ENCODE measurements at places on chromosomes 3 and 15.

DNA sequence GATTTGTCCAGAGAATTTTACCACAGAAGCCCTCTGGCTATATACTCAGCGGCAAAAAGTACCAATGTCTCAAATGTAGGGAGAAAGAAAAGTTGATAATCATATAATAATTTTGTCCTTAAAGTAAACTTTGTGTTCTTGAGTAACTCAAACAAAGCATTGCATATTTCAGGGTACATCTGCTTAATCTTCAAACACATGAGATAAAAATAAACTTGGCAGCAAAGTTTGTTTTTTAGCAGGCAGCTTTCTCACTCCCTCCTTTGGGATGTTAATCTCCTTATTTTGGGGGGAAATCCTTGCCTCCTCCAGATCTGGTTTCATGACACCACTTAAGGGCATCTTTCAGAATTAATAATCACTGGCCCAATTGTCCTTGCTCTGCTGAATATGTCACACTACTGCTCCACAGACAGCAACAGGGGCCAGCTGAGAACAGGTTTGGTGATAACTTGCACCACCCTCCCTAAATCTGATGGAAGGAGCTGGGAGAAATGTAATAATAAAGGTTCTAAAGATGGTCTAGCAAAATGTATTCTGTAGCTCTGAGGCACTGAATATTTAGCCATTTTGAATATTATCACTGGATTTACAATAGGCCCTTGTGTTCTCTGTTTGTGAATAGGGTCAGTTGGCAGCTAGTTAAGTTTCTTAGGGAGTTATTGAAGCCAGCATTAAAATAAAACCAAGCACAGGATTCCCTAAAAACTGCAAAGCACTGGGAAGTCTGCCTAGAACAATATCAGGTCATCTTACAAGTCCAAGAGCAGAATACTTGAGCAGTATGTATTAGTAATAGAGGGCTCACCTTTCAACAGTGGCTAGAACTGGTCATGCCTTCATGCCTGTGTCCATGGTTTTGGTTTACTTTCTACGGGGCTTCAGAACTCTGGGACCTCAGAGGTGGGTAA lies 79.2 kb downstream of the EFL1 start:
- no peak for DNase-seq

DNA sequence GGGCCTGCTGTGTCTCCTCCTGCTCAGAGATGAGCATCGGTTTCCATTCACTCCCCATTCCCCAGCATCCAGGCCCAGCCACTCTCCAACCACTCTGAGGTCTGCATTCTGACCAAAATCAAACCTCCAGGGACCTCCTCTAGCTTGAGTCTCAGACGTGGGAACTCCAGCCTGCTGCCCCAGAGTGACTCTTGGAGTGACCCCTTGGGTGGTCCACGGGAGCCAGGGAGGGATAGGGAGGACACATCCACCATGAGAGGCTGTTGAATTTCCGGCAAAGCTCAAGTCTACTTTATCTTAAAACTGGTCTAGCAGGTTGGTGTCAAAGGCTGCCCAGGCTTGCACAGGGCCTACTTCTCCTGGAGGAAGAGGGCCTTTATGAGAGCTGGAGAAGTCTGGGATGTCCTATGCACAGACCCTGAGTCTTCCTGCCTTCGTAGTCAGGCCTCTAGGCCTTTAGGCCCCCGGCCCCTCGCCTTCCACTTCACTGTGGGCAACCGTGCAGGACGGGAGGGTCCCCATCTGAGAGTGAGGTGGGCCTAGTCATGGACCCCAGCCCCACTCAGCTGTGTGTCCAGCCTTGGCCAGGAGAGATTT lies 8.9 kb downstream of the CISH start:
- DNase-seq: no peak

- no peak for DNase-seq
Measured at GRCh38 chr3:132638706-132639105, 20.9 kb downstream of the ACAD11 start.

DNA sequence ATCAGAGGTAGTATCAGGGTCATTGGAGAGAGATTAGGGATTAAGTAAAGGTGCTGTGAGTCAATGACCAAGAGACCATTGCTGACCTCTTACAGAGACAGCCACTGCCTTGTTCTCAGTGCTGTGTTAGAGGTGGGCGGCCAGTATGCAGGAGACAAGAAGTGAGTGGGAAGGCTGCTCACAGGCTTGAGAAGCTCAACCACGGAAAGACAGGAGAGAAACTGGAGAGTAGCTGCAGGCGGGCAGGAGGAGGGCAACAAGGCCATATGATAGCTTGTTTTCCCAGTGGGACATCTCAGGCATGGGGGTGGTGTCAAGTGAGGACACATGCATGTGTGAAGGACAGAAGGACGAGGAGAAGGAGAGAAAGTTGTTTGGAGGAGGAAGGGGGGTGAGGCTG lies 237.3 kb downstream of the PDCD6IP start:
- DNase-seq: no peak

- no peak for DNase-seq
Measured at GRCh38 chr3:161314836-161315395, 56.4 kb downstream of the SPTSSB start.

- no peak for DNase-seq
Measured at GRCh38 chr15:85313339-85313738, 67.1 kb upstream of the AKAP13 start.

DNA sequence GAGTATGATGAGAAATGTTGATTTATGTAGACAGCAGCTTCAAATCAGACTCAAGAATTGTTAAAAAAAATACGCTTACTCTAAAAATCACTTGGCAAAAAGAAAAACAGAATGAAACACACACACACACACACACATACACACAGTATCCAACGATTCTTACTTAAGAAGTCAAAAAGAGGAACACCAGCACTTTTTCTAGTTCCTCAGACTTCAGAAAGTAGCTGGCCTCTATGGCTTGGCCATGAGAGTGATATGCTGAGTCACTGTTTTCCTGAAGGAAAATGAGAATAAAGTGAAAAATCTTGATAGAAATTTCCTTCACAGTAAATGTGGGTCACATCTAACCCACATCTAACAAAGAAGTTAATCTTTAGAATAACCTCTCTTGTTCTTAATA lies 22.1 kb downstream of the CNTN3 start:
- no peak for DNase-seq

- no peak for DNase-seq
Measured at GRCh38 chr15:84834969-84835368, 17.8 kb downstream of the ALPK3 start.

GRCh38 chr3:156317462-156318074 lies 197.2 kb downstream of the KCNAB1 start:
- DNase-seq: no peak

DNA sequence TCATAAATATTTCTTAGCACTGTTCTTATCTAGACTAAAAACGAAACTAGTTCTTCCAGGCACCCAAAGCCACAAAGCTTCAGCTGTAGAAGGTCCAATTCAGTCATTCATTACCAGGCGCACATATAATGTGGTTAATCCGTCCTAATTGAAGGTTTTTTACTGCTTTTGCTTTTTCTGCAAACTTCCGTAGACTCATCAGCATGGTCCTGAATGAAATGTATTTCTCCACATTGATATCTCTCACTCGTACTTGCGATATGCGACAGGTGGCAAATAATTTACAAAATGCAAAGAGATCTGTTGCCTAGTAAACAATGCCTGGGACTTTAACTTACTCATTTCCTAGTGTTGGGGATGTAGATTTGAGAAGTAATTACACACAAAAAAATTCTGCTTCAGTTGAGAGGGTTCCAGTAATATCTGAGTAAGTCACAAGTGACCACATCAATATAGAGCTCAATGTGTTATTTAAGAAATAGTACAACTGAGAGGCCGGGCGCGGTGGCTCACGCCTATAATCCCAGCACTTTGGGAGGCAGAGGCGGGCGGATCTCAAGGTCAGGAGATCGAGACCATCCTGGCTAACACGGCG lies 75.0 kb upstream of the MBNL1 start:
- DNase-seq: no peak

GRCh38 chr3:150036780-150037179 lies 66.1 kb upstream of the PFN2 start:
- no peak for DNase-seq

DNA sequence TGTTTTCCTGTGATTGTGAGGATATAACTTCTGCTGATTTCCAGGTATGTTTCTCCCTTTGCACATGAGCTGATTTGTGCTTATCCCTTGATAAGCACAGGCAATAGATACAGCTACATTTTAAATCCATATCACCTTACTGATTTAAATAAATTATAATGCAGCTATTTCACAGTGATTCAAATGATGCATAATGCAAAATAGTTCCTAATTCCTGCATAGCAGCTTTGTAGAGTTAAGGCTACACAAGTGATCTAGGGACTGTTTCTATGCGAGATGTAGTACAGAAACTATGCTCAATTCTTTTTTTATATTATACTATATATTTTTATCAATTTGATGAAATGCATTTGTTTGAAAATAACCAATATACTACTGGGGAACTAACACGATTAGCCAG lies 334.2 kb downstream of the LRTM1 start:
- DNase-seq: no peak

DNA sequence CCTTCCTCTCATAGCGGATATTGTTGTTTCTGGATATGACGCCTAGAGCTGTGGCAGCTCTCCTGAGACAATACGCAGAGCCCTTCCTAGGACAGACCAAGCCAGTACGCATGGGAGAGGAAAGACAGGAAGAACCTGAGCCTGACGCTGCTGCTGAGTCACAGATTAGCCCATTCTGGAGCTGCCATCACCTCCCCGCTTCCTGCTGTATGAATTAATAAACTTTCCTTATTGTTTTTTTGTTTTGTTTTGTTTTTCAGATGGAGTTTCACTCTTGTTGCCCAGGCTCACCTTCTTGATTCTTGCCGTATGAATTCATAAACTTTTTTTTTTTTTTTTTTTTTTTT lies 67.0 kb downstream of the PPCDC start:
- no peak for DNase-seq

DNA sequence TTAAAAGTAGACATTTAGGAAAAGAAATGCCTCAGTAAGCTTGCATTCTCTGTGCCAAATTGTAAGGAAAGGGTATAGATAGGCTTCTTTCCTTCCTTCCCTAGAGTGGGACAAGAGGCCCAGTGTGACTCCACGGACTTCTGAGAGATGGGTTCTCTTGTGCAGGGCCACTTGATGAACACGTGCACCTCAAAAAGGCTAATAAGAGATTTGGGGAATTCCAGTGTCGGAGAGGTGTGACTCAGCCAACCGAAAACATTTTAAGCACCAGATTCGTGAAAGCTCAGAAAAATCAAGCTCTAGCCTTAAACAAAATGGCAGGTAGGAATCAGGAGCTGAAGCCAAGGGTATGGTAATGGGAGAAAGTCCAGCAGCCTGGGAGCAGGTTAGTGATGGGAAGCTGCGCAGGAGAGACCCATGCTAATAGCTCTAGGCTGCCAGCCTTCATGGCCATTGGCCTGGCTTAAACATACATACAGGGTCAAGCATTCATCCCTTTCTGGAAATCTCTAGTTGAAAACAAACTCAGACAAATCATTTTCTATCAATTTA lies 56.2 kb downstream of the SV2B start:
- DNase-seq: no peak

DNA sequence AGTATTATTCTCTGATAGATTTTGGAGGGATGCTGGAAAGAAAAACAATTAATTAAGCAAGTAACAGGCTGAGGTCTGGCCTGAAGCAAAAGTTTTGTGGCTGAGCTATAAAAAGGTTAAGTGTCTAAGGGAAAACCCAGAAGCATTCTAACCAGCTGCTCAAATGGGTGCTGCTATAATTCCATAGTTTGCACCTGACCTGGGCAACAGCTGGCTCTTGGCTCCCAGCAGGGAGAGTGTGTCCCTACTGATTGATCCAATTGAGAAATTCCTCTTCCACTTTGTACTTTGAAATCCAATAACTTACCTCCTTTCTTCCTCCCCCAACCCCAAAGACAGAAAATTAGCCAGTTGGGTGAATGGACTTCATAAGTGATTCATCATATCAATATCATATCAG lies 27.7 kb upstream of the SMAD3 start:
- no peak for DNase-seq

DNA sequence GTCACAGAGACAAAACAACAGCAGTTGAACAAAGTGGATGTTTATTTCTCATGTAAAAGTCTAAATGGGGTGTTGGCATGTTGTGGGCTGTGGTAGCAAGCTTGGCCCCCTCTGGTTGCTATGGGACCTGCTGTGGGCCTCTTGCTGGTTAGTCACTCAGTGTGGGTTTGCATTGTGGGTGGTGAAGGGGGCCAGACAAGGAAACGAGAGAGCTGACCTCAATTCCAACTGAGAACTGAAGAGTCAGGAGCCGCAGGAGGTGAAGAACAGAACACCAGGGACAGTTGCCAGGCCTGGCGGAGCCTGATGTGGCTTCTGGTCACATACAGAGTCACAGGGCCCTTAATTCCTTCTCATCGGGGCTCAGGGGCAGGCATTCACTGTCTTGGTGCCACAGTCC lies 1.9 kb upstream of the ADPGK start:
- DNase-seq: peak; percentile 76

DNA sequence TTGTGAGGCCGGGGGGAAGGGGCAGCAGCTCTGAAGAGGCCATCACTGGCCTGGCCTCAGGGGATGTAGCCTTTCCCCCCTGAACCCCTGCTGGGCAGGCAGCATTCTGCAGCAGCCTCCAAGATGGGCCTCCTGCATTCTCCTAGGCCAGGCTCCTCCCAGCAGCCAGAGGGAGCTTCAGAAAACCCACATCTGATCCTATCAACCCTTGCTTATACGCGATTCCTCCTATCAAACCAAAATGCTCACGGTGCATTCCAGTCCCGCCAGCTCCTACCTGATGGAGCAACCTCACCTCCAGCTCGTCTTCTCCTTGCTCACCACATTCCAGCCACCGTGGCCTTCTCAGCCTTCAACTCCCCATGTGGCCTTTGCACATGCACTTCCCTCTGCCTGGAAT lies 85.7 kb downstream of the MEGF11 start:
- no peak for DNase-seq

GRCh38 chr15:23472678-23473077 lies 25.6 kb upstream of the GOLGA6L2 start:
- DNase-seq: no peak

DNA sequence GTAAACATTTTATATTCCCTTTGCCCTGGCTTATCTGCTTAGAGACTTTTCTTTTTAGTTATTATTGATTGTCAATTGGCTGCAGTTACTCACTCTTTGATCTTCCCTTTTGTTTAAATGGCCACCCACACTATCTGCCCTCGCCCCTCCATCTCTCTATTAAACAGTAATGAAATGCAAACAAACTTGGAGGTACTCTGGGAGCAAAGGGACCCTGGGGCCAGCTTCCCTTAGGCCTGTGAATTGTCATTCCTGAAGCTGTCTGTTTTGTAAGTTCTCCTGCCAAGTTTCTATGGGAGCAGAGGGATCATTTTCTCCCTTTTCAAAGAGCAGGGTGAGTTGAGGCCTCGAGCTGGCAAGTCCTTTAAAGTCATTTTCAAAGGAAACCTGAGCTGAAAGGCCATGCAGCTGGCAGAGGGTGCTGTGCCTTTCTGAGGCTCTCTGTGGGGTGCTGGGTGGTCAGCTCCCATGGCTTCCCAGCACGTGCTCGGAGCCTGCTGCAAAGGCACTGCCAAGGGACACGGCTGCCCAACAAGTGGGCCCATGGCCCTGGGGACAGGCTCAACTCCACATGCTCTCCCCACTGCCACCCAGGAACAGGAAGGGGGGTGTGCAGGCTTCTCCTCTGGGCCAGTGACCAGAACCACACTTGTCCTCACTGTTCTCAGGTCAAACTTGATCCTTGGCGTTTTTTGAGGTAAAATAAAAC lies 17.4 kb upstream of the RTP2 start:
- no peak for DNase-seq

- no peak for DNase-seq
Measured at GRCh38 chr3:29488922-29489321, 208.1 kb downstream of the RBMS3 start.
